SHP77 (cell line): ENCODE measurements at places on chromosomes 6 and 20.

DNA sequence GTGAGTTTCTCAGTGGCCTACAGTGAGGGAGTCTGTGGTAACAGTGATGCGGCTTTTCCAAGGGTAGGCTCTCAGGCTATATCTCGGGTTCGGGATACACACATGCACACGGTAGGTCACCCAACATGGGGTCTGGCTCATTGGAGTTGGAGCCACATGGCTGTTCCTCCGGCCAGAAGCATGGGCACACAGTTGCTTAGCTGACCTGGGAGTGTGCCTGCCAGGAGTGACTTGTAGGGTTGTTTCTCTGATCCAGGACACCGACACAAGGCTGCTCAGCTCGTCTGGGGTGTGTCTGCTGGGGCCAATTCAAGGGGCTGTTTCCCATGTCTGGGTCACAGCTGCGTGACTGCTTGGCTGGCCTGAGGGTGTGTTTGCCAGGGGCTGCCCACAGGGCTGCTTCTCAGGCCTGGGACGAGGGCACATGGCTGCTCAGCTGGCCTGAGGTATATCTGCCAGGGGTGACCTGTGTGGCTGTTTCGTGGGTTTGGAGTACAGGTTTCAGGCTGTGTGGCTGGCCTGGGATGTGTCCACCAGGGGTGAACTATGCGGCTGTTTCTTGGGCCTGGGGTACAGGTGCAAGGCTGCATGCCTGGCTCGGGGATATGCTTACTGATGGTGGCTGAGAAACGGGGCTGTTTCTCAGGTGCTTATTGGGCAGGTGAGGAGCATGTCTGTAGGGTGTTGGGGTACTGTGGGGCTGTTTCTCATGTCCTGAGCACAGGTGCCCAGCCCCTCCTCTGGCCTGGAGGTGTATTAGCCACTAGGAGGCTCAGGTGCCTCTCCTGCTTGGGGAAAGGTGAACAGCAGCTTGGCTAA lies 15.2 kb downstream of the KIF25 start:
- DNase-seq, result no peak

GRCh38 chr6:36374972-36375371 lies 12.5 kb downstream of the ETV7 start:
- DNase-seq, result no peak

DNA sequence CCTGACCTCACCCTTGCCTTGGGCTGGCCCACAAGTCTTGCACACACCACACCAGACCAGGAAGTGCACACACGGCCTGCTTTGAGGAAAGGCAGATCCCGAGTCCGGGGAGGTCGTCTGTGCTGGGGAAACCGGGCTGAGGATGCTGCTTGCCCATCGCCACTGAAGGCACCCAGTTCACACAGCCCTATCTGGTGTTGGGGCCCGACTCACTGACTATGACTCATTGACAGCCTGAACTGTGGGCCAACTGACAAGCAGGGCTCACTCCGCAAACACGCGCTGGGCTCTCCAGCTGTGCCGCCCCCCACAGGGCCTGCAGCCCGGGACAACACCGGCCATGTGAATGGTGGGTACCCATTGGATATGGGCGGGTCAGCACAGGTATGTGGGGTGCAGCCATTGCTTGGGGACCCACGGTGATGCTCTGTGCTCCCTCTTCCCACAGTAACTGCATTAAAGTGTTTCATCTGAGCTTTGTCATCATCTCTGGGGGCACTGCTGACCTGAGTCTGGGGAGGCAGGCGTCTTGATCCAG lies 1.6 kb downstream of the SAMD10 start:
- DNase-seq, result no peak

- no peak for DNase-seq
Observed at GRCh38 chr6:788058-788457, 95.1 kb upstream of the EXOC2 start.

DNA sequence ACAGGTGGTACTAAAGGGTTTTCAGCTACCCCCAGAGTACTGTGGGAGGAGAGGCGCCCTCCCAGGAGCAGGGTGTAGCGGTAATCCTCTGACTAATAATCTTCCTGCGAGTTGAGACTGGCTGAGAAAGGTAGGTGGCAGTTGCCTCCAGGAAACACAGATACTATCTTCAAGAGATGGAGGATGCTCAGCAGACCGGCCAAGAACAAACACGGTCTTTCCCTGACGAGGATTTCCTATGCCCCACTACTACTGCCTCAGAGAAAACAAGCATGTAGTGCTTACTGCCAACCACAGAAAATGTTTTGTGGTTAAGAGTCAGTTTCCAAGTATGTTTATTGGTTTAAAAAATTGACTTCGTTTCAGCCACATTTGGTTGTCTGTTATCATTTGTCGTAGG lies 26.8 kb downstream of the C6orf89 start:
- DNase-seq, result no peak

DNA sequence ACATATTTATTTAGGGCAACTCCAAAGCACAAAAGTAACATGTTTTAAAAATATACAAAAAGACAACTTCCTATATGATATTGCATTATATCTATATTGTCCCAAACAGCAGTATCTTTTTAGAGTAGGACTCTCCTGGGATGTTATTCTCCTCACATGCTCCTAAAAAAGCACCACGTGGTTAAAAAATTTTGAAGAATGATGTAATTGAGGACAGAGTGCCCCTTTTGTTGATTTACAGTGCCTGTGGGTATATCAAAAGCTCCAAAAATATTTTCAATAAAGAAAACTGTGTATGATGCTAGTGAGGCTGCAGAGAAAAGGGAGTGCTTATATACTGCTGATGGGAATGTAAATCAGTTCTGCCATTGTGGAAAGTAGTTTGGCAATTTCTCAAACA lies 130.3 kb upstream of the HDAC2 start:
- DNase-seq, result no peak

- peak; percentile 13 for DNase-seq
Observed at GRCh38 chr6:18978337-18979128, 591.4 kb downstream of the RNF144B start.

DNA sequence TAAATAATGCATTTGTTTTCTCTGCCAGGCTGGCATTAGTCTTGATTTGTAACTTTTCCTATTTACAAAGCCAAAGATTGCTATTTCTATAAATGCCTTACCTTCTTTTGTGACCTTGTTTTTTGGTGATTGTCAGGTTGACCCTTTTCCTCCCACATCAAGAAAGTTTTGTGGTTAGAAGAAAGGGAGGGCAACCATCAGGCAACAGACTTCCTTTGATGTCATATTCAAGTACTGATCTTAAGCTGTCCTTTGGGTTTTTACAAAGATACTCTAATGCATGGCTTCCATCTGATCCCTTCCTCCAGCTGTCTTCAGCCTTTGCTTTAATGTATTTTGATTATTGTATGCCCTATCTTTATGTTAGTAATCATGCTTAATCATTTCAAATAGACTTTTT lies 23.9 kb downstream of the RNF217 start:
- DNase-seq, result no peak

- no peak for DNase-seq
Observed at GRCh38 chr6:149334201-149334600, 16.7 kb downstream of the TAB2 start.

- DNase-seq, result no peak
Observed at GRCh38 chr6:125667326-125667725, 82.1 kb upstream of the HEY2 start.

- no peak for DNase-seq
Observed at GRCh38 chr6:131995917-131996316, 44.7 kb upstream of the CCN2 start.

GRCh38 chr6:31203345-31203979 lies 33.0 kb upstream of the POU5F1 start:
- DNase-seq, result no peak
